Upper lobe of right lung (tissue), 1 donor: ENCODE measurements at places on chromosomes 5 and 9. TPM values are rescaled to one million over a fixed set of nuclear protein-coding genes. Genes with fewer than 3 reads are reported as not detected.
A peak's percentile ranks its signal among the peaks of the same experiment; 100 is the strongest.

DNA sequence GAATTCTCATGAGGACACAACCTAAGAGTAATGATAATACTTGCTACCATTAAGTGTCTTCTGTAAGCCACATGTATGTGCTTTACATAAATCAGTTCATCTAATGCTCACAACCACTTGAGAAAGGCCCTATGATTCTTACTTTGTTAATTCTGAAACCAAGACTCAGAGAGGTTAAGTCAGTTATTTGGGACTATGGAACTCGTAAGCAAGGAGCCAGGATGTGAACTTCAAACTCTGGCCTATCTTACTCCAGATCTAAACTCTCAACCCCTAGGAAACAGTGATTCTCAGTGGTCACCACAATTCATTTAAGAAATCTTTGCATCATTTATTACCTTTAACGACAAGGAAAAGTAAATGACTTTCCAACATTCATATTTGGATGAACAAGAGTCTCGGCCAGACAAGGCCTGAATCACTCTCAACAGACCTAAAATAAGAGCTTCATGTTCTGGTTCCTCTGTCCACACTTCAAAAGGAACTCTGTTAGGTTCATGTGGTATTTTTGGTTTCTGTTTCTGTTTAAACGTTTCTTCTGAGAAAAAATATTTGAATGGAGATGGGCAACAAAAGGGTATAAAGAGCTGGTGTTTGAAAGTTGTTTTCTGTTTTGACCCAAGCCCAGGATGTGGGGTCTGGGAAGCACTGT lies 104.8 kb downstream of the LPAR1 start:
- no peak for DNase-seq

DNA sequence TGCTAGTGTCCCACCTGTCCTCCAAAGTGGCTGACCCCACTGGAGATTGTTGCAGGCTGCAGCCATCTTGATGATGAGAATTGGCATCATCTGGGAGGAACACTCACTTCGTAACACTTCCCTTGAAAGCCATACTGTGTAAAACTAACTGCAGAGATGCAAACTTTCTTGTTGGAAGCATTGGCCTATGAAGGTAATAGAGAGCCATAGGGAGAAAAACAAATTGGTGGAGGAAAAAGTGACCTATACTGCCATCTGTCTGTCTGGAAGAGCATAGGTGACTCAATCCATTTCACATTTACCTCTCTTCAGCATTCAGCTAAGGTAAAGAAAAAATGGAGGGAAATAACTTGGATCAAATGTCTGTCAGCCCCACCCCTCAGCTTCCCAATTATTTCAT lies 473.4 kb downstream of the NTRK2 start:
- DNase-seq = no peak

- no peak for DNase-seq
Measured at GRCh38 chr9:74803376-74804017, 84.2 kb downstream of the TRPM6 start.

DNA sequence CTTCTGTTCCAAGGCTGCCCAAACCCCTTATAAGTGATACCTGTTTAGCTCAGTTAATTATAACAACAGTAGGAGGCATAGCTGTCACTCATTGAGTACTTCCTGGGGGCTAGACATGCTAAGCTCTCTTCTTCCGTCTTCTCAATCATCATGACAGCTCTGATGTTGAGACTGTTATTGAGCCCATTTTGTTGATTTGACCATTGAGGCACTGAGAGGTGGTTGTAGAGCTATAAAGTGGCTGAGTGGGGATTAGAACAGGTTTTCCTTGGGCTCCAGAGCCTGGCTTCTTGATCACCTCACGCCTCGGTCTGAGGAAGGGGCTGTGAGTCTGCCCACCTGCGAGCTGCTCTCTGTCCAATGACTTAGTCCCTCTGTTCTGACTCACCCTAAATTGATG lies 26.0 kb upstream of the RPL26L1 start:
- DNase-seq = no peak

DNA sequence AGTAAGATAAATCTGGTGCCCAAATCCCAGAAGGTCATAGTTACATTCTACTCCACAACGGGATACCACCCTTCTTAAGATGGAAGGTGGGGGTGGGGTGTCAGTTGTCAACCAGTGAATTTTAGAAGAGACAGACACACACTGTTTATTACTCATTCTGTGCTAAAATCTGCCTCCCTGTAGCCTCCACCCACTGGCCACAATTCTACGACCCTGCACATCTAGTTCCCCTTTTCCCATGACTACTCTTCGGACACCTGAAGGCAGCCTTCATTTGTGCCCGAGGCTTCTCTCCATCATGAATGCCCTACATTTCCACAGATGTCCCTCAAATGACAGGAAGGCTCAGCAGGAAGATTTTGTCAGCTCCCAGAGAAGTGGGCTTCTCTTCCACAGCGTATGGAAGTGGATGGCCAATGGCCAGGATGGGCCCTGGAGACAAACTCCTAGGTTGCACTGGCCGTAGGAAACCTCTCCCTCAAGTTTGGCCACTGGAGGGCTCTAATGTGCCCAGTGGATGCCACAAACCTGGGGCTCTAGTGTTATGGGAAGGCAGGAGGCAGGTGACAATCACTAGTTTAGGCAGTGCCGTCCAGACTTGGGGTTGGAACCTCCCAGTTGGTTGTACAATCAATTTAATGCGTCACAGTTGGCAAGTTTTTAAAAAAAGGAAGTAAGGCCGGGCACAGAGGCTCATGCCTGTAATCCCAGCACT lies 46.6 kb downstream of the PTPN3 start:
- no peak for DNase-seq

- DNase-seq = no peak
Measured at GRCh38 chr5:131328536-131329285, 64.9 kb downstream of the CDC42SE2 start.

DNA sequence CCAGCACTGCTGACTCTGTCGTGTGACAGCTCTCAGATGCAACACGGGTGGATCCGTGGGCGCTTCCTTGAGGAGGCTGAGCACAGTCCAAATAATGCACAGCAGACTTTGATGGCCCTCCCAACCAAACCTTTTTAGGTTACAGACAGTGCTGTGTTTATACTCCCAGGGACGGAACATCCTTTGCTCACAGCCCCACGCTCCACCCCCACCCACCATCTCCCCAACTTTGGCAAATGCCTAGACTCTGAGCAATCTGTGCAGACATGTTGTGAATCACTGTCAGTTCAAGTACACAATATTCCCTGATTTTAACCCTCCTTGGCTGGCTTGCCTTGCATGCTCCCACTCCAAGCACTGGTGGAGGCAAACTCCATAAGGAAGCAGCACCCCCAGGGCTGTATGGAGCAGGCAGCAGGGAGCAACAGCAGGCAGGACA lies 324.6 kb downstream of the MLLT3 start:
- DNase-seq = no peak

- no peak for DNase-seq
Measured at GRCh38 chr5:62100201-62100600, 205.8 kb upstream of the KIF2A start.

- peak; percentile 33 for DNase-seq
Measured at GRCh38 chr5:2890011-2890410, 138.5 kb upstream of the IRX2 start.

DNA sequence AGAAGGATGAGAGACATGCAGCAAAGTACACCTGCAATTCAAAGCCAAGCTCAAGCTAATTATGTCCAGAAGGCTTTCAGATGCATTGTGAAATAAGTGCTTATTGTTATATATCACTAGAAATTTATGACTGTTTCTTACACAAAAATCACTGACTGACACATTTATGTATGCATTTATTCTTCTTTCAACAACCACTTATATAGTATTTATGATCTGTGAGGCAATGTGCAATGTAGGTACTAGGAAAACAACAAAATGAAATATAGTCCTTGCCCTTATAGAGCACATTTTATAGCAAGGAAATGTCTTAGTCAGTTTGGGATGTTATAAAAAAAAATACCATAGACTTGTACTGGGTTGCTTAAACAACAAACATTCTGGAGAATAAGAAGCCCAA lies 167.6 kb downstream of the YIPF5 start:
- no peak for DNase-seq

DNA sequence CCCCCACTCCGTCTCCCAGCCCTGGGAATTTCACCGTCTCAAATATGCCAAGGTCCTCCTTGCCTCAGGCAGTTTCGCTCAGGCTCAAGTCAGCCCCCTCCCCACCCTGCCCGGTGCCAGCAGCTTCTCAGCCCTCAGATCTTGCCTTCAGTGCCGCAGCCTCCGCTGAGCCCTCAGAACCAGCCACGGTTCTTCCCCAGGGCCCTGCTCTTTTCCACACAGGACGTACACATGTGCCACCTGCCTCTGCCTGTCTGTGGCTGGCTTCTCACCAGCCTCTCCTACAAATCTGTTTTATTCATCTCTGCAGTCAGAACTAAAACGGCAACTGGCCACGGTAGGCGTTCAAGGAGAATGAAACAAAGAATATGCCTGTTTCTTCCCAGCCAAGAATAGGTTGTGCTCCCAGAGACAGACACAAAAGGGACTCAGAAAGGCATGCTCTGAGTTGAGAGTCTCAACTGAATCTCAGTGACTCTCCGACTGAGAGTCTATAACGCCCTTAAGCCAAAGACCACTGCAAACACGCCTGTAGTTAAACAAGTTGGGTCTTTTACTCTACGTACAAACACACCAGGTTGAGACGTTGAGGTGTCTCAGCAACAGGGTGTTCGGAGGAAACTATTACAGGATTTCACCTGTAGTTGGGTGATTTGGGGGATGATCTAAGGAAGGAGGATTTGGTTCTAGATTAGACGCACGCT lies 10.6 kb upstream of the GRIN1 start:
- no peak for DNase-seq

GRCh38 chr5:61087921-61088320 lies 74.3 kb downstream of the SMIM15 start:
- DNase-seq = no peak

GRCh38 chr5:95241161-95241560 lies 43.7 kb downstream of the MCTP1 start:
- DNase-seq = no peak

GRCh38 chr5:142446131-142446959 lies 121.5 kb upstream of the SPRY4 start:
- no peak for DNase-seq

GRCh38 chr9:72898360-72898759 lies 54.5 kb downstream of the ALDH1A1 start:
- no peak for DNase-seq

DNA sequence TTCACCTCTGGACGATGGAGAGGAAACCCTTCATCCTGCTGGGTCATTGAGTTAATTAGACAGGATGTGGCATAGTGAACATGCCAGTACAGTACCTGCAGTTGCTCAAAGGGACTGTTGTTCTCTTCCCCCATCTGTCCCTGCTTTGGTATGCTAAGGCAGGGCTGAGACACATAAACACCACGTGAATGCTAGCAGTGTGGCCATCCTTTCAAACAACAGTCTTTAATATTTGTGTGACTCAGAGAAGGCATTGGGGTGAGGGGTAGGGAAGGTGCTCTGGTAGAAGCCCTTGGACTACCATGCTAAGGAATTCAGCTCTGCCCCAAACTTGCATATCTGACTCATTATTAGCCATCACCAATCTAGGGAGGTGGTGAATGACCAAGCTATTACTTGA lies 180.2 kb upstream of the ZNF618 start:
- no peak for DNase-seq

DNA sequence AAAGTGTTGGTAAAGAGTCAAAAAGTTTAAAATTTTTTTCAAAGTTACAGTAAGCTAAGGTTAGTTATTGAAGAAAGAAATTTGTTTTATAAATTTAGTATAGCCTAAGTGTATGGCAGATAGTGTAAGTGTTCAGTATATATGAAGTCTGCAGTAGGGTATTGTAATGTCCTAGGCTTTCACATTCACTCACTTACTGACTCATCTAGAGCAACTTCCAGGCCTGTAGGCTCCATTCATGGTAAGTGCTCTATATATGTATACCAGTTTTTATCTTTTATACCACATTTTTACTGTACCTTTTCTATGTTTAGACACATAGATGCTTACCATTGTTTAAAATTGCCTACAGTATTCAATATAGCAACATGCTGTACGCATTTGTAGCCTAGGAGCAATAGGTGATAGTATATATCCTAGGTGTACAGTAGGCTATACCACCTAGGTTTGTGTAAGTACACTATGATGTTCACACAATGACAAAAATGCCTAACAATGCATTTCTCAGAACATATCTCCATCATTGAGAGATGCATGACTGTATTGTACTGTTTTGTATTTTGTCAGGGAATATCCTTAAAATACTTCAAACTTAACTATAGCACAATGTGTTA lies 38.5 kb downstream of the CYSTM1 start:
- DNase-seq = no peak

- no peak for DNase-seq
Measured at GRCh38 chr9:86187121-86187520, 72.3 kb downstream of the C9orf153 start.

- no peak for DNase-seq
Measured at GRCh38 chr9:86546712-86547111, 192.5 kb upstream of the TUT7 start.

DNA sequence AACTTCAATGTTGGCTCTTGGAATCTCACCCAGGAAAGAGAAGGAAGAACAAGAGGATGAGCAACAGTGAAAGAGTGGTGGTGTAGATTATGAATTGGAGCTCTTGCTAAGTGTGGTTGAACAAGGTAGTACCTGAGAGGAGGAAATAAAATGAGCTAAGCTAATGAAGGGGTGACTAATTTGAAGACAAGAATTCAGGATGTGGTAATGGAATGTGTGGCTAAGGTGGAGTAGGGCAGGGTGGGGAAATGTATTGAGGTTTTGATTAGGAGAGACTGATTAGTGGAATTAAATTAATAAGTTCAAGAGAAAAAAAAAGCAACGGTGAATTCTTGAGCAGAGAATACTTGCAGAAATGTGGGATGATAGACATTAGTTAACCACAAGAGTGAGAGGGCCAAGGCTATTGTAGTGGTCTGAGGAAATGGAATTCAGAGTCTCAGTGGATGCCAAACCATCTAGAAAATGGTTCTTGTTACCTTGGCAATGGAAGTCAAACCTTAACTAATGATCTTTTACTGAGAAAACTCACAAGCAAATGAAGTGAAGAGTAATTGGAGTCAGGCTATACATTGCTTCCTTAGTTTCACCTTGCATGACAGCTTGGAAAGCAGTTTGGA lies 648.3 kb upstream of the ZNF608 start:
- no peak for DNase-seq

DNA sequence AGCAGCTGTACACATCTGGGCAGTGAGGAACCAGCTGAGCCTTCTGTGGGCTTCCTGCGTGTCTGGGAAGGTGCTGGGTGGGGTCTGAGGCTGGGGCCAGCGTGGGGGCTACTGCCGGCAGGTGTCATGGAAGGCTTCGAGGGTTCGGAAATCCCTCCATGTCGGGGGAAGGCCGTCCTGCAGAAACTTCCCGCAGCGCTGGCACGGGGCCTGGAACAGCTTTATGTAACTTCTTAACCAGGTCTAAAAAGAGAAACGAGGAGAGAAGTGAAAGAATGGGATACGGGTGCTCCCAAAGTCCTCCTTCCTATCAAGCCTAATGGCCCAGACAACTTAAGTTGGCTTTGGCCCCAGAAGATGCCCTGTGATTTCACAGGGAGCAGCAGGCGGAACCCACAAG lies 120.6 kb upstream of the RAPGEF1 start:
- DNase-seq = no peak

Gene CCNI2
- total RNA-seq = 0.55 TPM

Gene SPATA31E1
- total RNA-seq = not detected

Gene HTR1A
- total RNA-seq = not detected

Gene ZDHHC12
- total RNA-seq = 28.2 TPM
